ENCODE measurements at places on chromosomes 7 and 10.

DNA sequence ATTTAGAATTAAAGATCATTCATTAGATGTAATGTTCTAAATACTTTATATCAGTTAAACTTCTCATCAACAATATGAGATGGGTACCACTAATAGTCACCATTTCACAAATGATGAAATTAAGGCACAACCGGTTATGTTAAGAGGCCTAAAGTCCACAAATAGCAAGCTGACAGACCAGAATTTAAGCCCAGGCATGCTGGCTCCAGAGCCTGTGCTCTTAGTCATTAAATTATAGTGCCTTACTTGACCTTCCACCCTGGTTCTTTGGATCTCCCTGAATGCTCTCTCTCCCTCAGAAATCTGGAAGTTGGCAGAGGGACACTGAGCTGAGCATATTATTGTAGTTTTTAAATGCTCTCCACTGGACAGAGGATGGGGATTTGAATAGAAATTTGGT, 3.6 kb downstream of the LIPN start:
- DNase-seq, result no peak

- DNase-seq, result no peak
These were observed 74.2 kb downstream of the EEPD1 start for GRCh38 chr7:36227223-36227622.

DNA sequence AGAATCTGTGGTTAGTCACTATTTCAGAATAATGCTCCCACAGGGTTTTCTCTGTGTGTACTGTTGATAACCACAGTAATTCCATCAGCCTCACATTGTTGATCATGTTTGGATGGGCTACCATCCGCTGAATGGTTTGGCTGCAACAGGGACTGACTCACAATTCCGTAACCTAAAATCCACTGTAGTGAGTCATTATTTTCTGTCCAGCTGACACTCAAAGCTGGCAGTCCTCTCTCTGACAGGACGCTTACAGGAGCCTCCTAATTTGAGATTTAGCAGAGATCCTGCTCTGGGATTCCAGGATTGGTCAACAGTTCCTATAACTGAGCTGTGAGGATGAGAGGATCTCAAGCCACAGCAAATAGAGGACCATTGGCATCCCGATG, 32.7 kb downstream of the VWA2 start:
- DNase-seq, result no peak

GRCh38 chr10:72808001-72808400, 85.5 kb upstream of the OIT3 start:
- no peak for DNase-seq

DNA sequence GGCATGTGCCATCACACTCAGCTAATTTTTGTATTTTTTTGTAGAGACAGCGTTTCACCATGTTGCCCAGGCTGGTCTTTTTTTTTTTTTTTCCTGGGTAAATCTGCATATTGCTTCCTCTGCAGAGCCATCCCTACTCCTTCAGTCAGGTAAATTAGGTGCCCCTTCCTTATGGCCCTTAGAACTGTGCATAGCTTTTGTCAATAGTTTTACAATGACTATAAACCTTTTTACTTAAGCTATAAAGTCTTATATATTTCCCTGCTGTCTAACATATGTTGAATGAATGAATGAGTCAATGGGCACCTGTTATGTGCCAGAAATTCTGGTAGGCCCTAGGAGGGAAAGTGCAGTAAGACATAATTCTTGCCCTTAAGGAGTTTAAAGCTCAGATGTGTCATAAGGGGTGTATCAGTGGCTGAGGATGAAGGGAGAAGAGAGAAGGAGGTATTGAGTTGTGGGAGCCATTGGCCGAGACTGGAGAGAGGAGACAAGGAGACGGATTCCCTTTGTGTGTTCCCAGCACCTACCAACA, 30.6 kb upstream of the UBE2D1 start:
- DNase-seq, result no peak

DNA sequence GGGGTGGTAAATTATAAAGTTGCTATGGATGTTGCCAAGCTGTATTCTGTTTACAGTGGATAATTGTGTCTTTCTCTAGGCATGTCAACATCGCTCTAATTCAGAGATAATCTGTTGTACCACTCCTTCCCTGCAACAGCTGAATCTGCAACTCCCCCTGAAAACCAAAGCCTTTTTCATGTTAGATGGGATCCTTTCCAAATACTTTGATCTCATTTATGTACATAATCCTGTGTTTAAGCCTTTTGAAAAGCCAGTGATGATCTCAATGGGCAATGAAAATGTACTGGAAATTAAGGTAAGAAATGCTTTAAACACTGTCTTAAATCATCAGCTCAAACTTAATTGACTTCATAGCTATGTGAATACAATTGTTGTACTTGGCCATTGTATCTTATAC, 91.0 kb downstream of the MET start:
- DNase-seq, result no peak

- DNase-seq, result no peak
These were observed 6.6 kb upstream of the BHLHA15 start for GRCh38 chr7:98204670-98205069.

GRCh38 chr10:17659365-17659764, 15.4 kb downstream of the STAM start:
- no peak for DNase-seq

GRCh38 chr10:28256776-28257175, 46.1 kb downstream of the MPP7 start:
- DNase-seq, result no peak

GRCh38 chr7:42650701-42651100, 261.2 kb downstream of the C7orf25 start:
- DNase-seq, result no peak

GRCh38 chr7:136878878-136879277, 10.4 kb downstream of the CHRM2 start:
- DNase-seq, result no peak

- peak; percentile 10 for DNase-seq
These were observed 36.6 kb downstream of the SRPK2 start for GRCh38 chr7:105352018-105352612.

DNA sequence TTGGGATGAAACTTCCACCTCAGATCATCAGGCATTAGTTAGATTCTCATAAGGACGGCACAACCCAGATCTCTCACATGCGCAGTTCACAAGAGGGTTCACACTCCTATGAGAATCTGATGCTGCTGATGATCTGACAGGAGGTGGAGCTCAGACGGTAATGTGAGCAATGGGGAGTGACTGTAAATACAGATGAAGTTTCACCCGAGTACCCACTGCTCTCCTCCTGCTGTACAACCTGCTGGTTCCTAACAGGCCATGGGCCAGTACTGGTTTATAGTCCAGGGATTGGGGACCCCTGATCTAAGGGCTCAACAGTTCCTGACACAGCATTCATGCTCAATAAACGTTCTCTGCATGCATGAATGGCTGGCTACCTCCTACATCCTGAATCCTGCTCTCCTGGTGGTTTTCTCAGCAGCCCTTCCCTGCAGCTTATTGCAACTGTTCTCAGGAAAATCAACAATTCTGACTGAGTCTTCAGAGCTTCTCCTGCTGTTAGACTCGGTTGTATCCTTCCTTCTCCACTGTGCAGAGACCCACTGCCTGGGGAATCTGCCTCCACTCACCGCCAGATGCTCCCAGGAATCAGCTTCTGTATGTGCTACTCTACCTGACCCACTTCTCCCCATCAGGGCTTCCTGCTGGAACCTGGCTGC, 17.4 kb downstream of the PDE6C start:
- DNase-seq, result no peak

GRCh38 chr10:131727560-131727959, 173.2 kb upstream of the PPP2R2D start:
- DNase-seq, result no peak

- no peak for DNase-seq
These were observed 29.3 kb downstream of the KCNMA1 start for GRCh38 chr10:77608281-77608680.

GRCh38 chr7:39271402-39271801, 293.7 kb downstream of the POU6F2 start:
- peak; percentile 49 for DNase-seq

DNA sequence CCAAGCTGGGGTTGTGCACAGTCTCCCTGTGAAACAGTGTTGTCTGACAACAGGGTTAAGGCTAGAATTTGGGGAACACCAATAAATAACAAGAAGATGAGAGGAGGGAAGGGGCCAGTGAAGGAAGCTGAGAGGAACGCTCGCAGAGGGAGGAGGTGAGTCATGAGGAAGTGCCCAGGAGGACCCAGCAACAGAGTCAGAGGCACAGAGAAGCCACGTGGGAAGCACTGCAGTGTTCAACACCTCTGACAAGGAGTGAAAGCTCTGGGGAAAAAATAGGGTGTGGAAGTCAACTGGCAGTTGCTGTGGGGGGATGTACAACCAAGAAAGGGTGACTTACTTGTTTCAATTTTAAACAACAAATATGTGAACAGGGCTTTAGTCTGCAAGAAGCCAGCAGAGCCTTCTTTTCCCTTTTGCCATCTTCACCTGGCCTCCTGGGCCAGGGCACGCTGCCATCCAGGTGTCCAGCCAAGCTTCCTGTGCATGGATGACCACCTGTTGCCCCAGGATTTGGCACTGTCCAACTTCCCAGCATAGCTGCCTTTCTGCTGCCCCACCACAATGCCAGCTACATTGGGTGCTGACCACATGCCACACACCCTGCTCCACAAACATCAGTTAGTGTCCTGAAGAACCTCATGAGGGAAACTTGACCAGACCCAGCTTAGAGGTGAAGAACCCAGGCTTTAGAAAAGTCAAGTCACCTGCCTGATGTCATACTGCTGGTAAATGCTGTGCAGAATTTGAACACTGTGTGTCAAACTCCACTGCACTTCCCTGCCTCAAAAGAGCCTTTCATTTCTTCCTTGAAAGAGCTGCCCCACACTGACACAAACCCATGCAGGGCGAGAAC, 69.6 kb downstream of the ATXN7L1 start:
- no peak for DNase-seq

DNA sequence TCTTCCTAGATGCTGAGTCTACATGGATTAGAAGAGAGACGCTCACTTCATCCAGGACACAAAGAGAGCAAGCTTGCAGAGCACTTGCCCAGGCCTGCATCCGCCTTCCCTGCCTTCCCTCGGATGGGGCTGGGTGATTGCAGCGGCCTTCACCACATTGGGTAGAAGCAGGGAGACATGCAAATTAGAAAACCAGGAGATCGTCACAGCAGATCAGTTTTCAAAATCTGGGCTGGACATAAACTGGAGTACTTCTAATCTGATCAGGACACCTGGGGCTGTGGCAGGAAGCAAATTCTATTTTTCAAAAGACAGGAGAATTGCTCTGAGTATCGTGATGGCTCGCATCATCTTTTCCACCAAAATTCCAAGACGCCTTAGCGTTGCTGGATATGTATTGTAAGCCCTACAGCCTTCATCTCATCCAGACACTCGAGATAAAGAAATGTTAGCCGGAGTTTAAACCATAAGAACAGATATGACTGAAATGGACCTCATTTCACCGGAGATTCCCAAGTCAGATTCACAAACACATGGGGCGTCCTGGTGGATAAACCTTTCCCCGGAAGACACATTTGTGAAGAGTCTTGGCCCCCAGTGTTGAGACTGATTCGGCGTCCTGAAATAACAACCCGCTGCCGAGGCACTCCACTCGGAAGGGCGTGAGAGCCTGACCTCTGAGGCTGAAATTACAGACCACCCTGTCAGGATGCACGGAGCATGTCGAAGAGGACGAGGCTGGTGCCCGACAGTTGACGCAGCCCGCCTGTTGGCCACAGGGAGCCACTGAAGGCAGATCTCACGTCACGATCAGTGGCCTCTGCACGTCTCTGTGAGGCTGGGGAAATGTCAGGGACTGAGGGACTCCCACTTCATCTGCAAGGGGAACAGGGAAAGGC, 91.2 kb upstream of the PARD3 start:
- no peak for DNase-seq

- DNase-seq, result no peak
These were observed 30.6 kb upstream of the DLD start for GRCh38 chr7:107860279-107860961.

DNA sequence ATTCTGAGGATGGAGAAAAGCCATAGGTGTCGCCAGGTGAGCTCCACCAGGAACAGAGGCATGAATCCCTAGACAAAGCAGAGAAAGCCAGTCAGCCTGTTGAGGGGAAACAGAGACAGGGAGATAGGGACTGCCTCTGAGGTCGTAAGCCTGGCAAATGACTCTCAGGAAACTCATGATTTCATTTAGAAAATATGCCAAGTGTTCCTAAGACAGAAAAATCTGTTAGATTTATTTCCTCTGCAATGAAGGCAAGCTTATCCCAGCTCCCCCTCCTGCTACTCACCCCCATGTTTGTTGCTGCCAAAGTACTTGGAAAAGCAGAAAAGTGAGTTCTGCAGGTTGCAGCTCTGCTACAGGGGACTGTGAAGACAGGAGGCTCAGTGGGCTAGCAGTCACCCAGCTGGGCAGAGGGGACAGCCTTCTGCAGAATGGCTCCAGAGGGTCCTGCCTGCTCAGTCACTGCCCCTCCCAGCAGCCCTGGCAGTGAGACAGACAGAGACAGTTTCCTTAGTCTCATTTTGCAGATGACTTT, 184.3 kb downstream of the ADRA2A start:
- no peak for DNase-seq

- no peak for DNase-seq
These were observed 180.6 kb upstream of the AGR3 start for GRCh38 chr7:17062151-17063044.

DNA sequence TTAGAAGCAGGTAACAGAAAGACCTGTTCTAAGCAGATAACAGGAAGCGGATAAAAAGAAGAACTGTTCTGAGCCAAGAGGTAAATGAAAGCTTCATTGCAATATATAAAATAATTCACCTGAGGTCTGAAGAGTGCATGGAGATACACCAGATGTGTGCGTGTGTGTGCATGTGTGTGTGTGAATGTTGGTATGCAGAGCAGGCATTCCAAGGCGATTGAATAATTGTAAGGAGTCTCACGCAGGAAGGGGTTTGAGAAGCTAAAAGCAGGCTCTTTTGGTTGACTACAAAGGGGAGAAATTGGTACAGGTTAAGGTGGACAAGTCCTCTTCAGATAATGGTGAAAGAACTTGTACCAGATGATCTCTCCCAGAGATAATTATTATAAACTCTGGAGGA, 450.6 kb downstream of the DNAJB9 start:
- no peak for DNase-seq

DNA sequence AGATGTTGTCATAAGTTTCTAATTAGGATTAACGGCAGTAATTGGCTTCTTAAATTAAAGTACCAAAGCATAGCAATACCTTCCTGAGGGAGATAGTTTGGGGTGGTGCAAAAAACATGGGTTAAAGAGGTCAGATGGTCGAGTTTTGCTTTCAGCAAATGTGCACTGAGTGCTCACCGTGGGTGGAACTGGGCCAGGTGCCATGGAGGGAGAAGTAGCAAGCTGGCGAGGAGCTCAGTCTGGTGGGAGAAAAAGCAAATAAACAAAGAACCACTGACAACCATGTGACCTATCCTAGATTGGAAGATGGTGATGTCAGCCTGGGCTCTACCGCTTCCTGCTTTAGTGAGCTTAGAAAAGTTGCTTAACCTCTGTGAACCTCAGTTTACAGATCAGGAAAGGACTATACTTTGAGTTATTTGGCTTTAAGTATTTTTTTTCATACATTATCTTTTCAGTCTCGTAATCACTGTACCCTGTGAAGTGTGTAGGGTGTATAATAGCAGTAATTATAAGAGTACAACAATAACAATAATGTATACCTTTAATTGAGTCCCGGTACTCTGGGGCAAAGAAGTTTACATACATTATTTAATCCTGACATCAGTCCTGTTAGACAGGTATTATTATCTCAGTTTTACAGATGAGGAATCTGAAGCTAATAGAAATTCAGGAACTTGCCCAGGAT, 69.0 kb upstream of the PDCD4 start:
- DNase-seq, result no peak
